Dermis microvascular lymphatic vessel endothelial cell (primary cell): ENCODE measurements at places on chromosomes 1 and 21. TPM values are rescaled to one million over a fixed set of nuclear protein-coding genes. Genes with fewer than 3 reads are reported as not detected.
A peak's percentile ranks its signal among the peaks of the same experiment; 100 is the strongest.

Gene MX2
- total RNA-seq, result 0.39 and 0.51 TPM in 2 replicates

Gene RXFP4
- total RNA-seq, result not detected in 2 replicates

GRCh38 chr21:36499578-36500471 is 19.9 kb upstream of the CLDN14 start:
- no peak for DNase-seq

- DNase-seq, result peak; percentile 90
Measured at GRCh38 chr1:89545264-89546038, 20.8 kb downstream of the LRRC8B start.

GRCh38 chr1:10789803-10790702 is 6.4 kb downstream of the CASZ1 start:
- no peak for DNase-seq

GRCh38 chr21:45415188-45415942 is 10.4 kb downstream of the COL18A1 start:
- no peak for DNase-seq

DNA sequence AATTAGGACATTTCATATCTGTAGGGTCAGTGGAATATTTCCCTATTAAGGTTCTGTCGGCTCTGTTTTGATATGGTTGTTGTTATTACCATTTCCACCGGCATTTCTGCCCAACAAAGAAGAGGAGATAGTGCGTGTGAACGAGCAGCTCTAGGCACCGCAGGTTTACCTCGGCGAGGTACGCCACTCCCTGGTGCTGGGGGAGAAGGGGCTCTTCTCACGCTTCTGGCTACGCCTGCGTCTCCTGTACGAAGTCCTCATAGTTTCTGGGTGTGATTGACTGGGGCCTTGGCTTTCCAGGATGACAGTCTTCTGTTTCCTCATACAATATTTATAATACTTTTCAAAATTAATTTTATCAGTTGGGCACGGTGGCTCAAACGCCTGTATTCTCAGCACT is 54.4 kb upstream of the DIP2A start:
- DNase-seq, result no peak

DNA sequence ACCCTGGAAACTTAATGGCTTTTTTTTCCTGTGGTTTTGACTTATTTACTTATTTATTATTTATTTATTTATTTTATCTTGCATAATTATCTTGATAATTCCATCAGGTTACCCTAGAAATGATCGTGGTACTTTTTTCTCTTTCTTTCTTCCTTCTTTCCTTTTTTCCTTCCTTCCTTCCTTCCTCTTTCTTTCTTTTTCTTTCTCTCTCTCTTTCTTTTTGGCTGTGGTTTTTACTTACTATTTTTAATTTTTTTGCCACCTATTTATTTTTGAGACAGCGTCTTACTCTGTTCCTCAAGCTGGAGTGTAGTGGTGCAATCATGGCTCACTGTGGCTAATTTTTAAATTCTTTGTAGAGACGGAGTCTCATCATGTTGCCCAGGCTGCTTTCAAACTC is 6.2 kb upstream of the KLF18 start:
- DNase-seq, result no peak

DNA sequence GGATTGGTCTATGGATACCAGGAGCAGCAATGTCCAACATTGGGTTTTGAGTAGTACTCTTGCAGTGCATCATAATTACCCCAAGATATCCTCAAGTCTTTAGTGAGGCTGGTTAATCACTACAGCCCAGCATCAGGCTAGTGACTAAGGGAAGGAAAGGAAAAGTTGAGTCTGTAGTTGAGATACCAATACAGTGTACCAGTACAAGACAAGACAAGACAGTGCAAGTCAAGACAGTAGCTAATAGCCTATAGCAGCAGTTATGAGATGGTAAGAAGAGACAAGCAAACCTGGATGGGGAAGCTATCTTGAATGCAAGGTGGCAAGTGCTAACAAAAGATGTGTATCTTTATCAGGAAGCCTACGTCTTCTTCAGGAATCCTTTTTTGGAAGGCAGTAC is 13.3 kb upstream of the GNG12 start:
- no peak for DNase-seq

- DNase-seq, result no peak
Measured at GRCh38 chr1:154445040-154445472, 39.9 kb downstream of the IL6R start.

GRCh38 chr1:53678938-53679825 is 59.8 kb downstream of the GLIS1 start:
- DNase-seq, result no peak

GRCh38 chr1:118504867-118505266 is 319.8 kb upstream of the SPAG17 start:
- no peak for DNase-seq
